Suppressor macrophage treated with lipopolysaccharide for 1 hour (primary cell): ENCODE measurements at places on chromosomes 5 and 9.
A peak's percentile ranks its signal among the peaks of the same experiment; 100 is the strongest.

GRCh38 chr9:35967042-35967441 is 9.1 kb upstream of the OR2S2 start:
- DNase-seq = no peak

GRCh38 chr5:57902095-57902494 is 419.5 kb upstream of the ACTBL2 start:
- DNase-seq = no peak

DNA sequence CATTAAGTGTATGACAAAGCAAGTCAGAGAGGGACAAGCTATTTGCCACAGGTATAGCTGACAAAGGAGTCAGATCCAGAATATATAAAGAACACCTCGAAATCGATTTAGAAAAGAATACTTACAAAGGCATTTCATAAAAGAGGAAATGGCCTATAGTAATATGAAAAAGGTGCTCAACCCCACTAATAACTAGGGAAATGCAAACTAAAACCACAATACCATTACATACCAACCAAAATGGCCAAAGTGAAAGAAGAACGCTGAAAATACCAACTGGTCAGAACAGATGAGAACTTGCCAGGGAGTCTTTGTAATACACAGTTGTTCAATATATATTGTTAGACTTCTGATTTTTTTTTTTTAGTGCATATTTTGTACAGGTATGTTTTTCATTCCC is 152.9 kb downstream of the CDC42SE2 start:
- no peak for DNase-seq

- DNase-seq = peak; percentile 68
Observed at GRCh38 chr5:148957591-148958202, 105.2 kb downstream of the SH3TC2 start.
